ENCODE measurements at places on chromosomes 7 and 10.

GRCh38 chr7:134457210-134457609, 1.7 kb downstream of the AKR1B1 start:
- DNase-seq = no peak

DNA sequence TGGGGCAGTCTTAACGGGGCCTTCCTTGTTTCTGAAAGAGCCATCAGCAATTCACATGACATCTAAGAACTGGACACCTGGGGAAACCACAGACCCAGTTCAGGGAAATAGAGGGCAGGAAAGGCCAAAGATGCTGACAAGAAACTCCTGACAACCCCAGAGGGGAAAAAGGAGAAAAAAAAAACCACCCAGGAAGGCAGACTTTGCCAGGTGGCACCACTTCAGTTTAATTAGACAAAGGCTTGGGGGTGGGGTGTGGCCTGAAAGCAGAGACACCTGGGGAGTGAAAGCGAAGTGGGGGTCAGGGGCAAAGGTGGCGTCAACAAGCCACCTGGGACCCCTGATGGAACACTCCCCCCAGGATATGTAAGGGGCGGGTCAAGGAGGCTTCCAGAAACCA, 53.6 kb downstream of the RAB11FIP2 start:
- DNase-seq = no peak

- peak; percentile 27 for DNase-seq
Observed at GRCh38 chr10:80407812-80408241, 524 bp upstream of the PRXL2A start.

GRCh38 chr10:68135362-68135761, 26.1 kb downstream of the MYPN start:
- no peak for DNase-seq

- DNase-seq = no peak
Observed at GRCh38 chr7:71750290-71750689, 618.3 kb downstream of the GALNT17 start.

DNA sequence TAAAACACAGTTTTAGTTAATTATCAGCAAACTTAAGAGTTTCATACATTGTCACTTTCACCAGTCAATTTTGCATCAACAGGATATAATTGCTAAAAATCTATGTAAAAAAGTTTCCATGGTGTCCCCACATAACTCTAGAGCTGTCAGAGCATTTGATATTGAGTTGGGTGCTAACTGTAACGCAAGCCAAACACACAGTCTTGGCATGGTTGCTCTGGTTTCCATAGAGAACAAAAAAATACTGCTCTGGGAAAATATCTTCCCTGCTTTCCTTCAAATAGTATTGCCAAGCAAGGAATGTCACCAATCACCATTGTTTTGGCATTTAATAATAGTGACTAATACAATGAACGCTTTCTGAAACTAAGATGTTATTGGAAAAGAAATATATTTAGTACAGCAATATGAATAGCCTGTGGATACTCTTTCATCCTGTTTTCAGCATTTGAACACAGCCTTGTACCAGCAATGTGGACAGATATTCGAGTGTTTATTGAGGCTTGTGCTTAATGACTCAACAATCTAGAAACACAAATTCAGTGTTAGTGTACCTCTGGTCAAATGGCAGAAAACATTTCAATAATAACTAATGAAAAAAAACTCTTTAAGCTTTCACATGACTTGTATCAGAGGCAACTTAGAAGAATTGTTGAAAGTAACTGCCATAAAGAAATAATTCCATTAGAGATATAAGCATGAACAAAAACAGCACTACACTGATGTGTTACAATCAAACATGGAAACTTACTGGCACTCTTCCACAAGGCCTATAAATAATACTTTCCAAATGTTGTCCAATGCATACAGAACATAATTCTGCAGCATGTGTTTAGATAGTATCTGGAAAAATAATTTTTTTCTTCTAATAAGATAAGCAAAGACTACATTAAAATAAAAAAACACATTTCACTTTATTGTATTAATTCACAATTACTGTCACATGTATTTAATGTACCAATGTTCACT, 1469.5 kb upstream of the CELF2 start:
- no peak for DNase-seq

DNA sequence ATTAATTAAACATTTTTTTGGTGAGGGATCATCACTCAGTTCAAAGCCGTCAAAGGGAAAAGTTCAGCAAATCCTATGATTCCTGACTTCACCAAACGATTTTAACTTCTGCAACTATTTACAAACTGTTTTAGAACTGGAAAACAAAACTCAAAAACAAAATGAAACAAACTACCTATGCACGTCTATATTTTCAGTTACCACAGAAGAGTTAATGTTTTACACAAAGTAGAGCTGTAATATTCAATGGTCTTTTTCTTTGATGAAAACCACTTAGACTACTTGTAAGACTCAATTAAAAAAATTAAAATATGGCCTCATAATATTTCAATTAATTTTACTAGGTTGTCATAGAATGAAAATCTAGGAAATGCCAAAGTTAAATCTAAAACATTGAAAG, 131.5 kb downstream of the ATE1 start:
- no peak for DNase-seq

DNA sequence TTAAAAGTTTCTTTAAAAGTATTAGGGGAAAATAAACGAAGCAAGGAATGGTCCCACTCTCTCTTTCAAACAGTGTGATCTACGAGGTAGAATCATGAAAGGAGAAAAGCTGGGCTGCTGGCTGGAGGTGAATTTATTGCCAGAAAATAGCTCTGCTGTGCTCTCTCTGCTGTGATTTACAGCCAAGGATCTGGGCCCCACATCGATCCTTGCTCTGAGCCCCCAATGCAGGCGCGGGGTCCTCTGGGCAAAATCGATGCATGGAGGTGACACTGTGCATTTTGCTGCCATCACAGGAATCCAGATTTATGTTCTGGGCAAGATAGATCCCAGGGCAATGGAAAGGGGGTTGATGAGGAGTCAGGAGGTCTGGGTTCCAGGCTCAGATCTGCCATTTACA, 91.0 kb upstream of the GPR26 start:
- DNase-seq = no peak

- no peak for DNase-seq
Observed at GRCh38 chr7:141646826-141647480, 55.0 kb downstream of the DENND11 start.

- DNase-seq = no peak
Observed at GRCh38 chr7:36224934-36225858, 72.1 kb downstream of the EEPD1 start.

DNA sequence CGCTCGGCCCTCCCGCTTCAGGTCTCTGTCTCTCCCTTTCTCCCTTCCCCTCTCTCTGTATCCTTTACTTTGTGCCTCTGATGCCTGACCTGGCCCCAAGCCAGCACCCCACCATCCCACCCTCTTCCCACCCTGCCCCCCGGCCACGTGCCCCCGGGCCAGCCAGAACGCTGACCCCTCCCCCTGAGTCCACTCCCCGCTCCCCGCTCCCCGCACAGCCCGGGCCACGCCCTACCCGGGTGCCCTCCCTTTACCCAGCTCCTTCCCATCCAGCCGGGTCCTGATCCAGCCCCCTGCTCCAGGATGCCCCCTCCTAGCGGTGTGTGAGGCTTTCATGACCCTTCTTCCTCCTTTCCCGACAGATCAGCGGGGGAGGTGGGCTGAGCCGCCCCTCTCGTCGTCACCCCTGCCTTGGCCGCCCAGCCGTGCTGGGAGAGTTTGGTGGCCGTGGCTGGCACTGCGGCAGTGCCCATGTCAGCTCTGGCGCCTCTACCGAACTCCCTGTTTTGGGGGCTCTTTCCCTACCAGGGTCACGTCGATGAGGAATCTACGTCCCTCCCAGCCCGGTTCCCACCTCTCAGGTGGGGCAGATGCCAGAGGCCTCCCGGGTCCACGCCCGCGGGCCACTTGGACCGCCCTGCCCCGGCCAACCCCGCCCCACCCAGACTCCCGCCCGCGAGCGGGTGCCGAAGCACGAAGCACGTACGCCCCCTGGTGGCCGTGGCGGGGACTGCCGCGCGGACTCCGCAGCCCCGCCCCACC, 127.4 kb downstream of the UBE2H start:
- peak; percentile 89 for DNase-seq

- no peak for DNase-seq
Observed at GRCh38 chr10:132628966-132629900, 91.6 kb downstream of the INPP5A start.

DNA sequence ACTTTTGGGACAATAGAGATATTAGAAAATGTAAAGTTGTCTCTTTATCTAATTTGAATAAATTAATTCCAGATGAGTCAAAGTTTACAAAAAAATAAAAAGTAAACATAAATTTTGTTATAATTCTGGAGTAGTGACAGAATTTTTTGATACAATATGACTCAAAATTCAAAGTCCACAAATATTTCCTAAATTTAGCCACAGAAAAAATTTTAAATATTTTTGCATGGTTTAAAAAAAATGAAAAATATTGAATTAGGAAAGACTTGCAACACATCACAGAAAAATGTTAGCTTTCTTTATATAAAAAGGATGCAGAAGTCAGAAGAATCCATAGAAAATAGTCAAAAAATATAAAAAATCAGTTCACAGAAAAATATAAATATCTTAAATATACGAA, 117.7 kb downstream of the ARHGAP21 start:
- no peak for DNase-seq

DNA sequence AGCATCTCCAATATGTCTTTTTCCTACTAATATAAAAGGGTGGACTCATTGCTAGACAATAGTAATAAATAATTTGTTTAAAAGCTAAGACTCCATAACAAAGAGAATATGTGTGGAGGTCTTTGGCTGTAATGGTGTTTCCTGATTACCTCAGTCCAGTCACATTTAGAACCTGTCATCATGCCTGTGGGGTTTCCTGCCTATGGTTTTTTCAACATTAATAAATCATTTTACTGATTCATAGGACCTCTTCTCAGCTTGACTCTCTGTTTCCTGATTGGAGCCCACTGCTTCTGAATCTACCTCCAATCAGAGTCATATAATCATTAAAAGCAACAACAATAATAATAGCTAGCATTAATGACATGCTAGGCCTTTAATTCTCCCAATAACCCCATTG, 52.4 kb upstream of the GNAI1 start:
- DNase-seq = no peak

GRCh38 chr10:13613519-13613918, 26.8 kb downstream of the PRPF18 start:
- no peak for DNase-seq

Measured in activated CD4-positive, alpha-beta T cell treated with anti-CD3 and anti-CD28 coated beads, Interleukin-2, Interleukin-4, amounts not matched to agents 100 ng/mL and 50 ng/mL, durations not matched to agents 16 hours and 8 hours (primary cell).